Activated T-cell treated with anti-CD3 and anti-CD28 coated beads, Interleukin-2, amount 50 U/mL, for 48 hours (primary cell): ENCODE measurements at places on chromosomes 7 and 10.
A peak's percentile ranks its signal among the peaks of the same experiment; 100 is the strongest.

DNA sequence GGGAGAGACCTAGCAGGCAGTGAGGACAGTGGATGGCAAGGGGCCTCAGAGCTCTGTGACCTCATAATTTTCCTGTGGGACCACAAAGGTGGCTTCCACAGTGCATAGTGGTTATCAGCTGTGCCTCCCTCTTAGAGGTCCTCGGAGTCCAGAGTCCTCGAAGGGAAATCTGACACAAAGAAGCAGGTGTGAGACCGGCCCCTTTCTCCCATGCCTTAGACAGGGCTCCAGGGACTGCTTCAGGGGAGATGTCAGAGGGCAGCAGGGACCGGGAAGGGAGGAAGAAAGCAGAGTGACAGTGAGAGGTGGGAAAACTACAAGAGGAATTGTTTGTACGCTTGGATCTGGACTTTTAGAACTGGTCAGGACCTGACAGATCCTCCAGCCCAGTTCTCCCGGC, 66.3 kb downstream of the BAMBI start:
- DNase-seq, result no peak

DNA sequence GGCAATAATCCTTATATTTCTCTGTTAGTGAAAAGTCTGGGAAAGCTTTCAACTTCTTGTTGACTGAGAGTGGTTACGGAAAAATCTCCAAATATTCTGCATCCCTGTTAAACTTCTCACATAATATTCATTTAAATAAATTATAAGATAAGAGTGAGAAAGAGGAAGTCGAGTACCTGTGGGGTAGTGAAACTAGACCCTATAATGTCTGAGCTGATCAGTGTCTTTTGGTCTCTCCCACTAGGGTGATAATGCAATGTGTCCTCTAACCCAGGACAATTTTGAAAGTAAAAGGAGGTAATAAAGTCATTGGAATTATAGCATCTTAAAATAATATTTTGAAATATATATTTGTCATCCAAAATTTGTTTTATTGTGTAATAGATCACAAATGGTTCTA, 2.1 kb upstream of the AGR3 start:
- DNase-seq, result no peak

GRCh38 chr7:75638594-75639070, 100.1 kb downstream of the HIP1 start:
- DNase-seq, result peak; percentile 24

GRCh38 chr10:79116801-79117723, 48.3 kb downstream of the ZMIZ1 start:
- DNase-seq, result no peak

DNA sequence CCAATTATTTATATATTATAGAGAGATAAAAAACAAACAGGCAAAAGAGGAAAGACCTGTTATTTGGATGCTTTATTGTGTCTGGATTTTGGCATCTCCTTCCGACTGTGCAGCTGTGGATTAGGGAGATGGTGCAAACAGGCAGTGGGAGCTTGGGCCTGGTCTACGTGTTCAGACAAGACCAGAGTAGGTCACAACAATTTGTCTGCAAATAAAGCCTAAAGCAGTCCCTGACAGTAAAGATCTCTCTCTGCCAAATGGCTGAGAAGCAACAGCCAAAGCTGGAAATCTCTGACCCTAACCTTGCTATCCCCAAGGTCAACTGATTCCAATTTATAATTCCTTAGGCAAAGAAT, 82.0 kb downstream of the ABLIM1 start:
- no peak for DNase-seq

- no peak for DNase-seq
Observed at GRCh38 chr10:84683980-84684740, 355.8 kb downstream of the CCSER2 start.

GRCh38 chr10:123935680-123936079, 44.1 kb upstream of the CPXM2 start:
- DNase-seq, result no peak

DNA sequence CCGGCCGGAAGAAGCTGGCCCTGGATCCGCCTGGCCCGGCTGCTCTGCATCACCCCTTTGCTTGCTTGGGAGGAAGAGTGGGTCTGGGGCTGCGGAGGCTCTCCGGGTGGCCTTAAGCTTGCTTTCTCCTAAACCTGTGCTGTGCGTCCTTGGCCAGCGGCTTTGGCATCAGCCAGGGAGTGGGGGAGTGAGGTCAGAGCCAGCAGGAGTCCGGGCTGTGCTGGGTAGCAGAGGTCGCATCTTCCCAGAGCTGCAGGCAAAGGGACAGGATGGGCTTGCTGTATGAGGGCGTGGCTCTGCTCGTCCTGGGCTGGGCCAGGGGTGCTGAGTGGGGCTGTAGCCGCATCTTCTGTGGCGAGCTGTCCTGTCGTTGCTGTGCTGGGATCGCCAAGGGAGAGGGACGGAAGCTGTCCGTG, 21.1 kb downstream of the BNIP3 start:
- DNase-seq, result no peak

- no peak for DNase-seq
Observed at GRCh38 chr7:81503336-81503735, 266.5 kb downstream of the HGF start.

GRCh38 chr10:128324058-128324827, 198.0 kb upstream of the MKI67 start:
- DNase-seq, result no peak

- no peak for DNase-seq
Observed at GRCh38 chr10:17235136-17235535, 7.1 kb downstream of the VIM start.

DNA sequence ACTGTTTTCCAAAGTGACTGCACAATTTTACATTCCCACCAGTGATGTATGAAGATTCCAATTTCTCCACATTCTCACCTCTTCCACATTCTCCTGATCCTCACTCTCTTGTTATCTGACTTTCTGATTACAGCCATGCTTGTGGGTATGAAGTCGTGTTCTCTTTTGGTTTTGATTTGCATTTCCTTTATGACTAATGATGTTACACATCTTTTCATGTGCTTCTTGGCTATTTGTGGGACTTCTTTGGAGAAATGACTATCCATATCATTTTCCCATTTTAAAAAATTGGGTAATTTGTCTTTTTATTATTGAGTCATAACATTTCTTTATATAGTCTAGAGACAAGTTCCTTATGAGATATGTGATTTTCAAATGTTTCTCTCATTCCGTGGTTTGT, 10.5 kb upstream of the GIMAP8 start:
- no peak for DNase-seq

DNA sequence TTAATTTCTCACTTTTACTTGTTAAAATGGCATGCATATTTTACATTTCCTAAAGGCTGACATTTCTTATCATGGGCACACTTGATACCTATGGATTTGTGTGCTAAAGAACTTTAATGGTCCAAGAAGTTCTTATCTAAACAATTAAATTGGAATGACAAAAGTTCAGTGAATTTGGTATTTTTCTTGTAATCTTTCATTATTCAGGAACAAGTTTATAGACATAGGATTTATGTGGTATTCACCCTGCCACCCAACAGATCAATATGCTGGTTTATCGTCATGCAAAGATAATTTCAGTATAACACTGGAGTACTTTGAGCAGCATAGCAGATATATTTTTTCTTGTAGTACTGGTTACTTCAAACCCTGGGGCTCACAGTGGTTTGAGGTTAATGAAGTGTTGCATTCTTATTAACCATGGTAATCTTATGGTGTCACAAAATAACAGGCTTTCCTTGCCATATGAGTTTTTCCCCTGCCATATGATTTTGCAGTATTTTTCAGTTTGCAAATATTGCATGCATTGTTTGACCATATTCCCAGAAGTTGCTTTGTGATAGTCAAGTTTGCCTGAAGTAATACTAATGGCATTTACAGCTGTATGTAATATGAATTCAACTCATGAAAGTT, 148.8 kb downstream of the PPP1R9A start:
- DNase-seq, result no peak

- DNase-seq, result no peak
Observed at GRCh38 chr7:91379236-91379635, 115.0 kb downstream of the FZD1 start.

DNA sequence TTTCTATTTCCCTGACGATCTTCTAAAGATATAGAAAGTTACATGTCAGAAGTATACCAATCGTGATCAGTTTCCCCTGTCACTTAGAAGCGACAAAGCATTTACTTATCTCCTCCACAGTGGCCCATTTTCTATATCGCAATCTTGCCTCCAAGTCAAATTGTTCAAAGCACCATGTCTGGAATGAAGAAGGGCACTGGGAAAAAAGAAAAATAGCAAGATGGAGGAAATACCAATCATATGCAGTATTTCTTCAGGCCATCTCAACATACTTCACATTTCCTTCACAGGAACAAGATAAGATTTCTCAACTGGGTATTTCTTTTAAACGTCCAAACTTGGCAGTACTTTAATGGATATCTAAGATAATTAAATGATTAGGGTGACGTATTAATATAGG, 63.3 kb upstream of the IL6 start:
- no peak for DNase-seq

- no peak for DNase-seq
Observed at GRCh38 chr7:43674559-43675436, 54.5 kb downstream of the COA1 start.
